ENCODE measurements at places on chromosomes 7 and 10.

GRCh38 chr7:158029509-158029908 lies 558.1 kb downstream of the PTPRN2 start:
- no peak for DNase-seq

DNA sequence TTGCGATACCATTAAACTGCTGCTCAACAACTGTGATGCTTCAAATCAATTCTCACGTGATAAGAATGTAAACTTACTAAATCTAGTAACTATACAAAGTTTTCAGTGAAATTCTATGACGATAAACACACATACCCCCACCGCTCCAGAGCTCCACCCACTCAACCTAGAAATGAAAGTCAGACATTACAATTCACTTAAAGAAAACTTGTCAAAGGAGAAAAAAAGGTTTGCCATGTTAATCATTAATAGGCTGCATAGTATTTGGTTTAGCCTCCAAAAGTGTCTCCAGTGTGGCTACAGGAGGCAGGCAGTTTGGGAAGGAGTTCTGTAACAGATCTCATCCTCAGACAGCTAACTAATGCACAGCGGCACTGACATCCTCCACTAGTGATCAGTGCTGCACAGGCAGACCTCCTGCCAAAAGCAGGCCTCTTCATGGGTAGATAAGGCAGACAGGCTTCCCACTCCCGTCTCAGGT lies 3.1 kb downstream of the HERPUD2 start:
- no peak for DNase-seq

- no peak for DNase-seq
These were observed 96.9 kb upstream of the IL6 start for GRCh38 chr7:22630069-22630468.

- no peak for DNase-seq
These were observed 46.7 kb downstream of the PARD3 start for GRCh38 chr10:34768261-34768971.

GRCh38 chr7:101632641-101633040 lies 3.5 kb upstream of the MYL10 start:
- no peak for DNase-seq

DNA sequence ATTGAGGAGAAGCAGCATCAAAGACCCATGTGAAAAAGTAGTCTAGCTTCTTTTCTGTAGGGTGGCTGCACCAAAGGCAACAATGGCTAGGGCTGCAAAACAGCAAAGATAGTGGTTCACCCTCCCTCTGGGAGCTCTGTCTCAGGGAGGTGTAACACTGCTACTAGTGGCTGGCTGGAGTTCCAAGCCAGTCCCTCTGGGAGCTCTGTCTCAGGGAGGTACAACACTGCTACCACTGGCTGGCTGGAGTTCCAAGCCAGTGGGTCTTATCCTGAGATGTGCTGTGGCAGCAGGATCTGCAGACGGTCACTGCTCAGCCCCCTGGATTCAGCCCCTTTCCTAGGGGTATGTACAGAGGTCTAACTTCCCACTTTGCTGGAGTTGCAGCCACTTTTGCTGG lies 37.9 kb upstream of the TMEM140 start:
- no peak for DNase-seq

- DNase-seq = no peak
These were observed 65.9 kb downstream of the RBM20 start for GRCh38 chr10:110709964-110710587.

- DNase-seq = no peak
These were observed 143.0 kb upstream of the BMPER start for GRCh38 chr7:33762151-33762910.

DNA sequence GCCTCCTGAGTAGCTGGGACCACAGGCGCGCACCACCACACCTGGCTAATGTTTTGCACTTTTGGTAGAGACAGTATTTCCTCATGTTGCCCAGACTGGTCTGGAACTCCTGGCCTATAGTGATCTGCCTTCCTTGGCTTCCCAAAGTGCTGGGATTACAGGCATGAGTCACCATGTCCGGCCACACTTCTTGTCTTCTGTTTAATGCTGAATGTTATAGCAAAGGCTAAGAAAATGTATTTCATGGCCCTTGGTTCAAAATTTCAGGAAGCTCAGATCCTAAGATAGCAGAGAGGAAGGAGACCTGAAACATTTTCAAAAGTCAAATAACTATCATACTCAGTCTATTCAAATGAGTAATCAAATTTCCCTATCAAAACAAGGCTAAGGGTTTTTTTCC lies 229.6 kb downstream of the BAMBI start:
- no peak for DNase-seq

DNA sequence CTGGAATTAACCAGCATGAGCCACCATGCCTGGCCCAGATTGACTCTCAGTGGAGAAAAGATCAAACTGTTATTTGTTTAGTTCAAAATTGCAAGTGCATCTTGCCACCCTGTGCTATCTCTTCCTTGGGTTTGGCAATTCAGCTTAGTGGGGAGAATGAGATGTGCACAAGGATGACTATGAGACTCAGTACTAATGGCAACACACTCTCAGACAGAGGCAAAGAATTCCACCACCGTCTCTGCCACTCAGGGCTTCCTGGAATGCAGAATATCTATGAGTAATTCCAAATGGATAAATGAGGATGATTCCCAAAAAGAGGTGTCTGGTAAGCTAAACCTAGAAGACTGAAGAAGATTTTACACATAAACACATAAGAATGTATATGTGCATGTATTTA lies 525.8 kb downstream of the NRG3 start:
- no peak for DNase-seq

- no peak for DNase-seq
These were observed 75.6 kb upstream of the LRRC4 start for GRCh38 chr7:128106821-128107220.

DNA sequence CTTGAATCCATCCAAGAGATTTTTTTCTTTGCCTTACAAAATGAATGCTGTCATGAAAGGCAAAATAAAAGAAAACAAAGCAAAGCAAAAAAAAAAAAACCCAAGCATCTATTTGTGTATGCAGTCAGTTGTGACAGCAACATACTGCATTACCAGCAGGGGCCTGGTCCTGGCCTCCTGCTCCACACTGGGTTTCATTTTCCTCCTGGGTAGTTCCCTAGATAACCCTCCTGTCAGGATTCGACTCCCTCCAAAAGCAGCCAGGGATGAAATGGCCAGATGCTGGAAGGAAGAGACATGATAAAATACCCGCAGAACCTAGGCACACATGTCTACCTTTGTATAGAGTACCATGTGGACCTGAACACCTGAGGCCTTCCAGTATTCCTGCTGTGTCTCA lies 148.6 kb downstream of the NRCAM start:
- DNase-seq = no peak

GRCh38 chr10:80517416-80518142 lies 20.1 kb upstream of the SH2D4B start:
- DNase-seq = no peak

DNA sequence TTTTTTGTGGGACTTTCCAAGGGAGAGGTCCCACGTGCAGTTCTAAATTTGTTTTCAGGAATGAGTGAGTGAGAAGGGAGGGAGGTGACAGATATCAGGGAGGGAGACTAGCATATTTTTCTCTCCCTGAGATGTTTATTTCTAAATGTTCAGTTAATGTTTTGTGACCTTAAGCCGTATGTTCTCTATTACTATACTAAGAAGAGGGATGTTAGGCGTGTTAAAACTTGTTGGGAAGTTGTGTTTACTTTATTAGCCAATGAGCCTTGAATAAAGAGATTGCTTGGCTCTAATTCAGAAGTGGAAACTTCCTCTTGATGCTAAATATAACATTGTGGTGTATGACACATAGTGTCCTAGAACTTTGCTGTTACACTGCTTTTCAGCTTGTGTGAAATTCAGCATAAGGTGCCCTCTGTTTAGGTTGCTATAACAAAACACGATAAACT lies 37.3 kb downstream of the DNAH11 start:
- DNase-seq = peak; percentile 92

DNA sequence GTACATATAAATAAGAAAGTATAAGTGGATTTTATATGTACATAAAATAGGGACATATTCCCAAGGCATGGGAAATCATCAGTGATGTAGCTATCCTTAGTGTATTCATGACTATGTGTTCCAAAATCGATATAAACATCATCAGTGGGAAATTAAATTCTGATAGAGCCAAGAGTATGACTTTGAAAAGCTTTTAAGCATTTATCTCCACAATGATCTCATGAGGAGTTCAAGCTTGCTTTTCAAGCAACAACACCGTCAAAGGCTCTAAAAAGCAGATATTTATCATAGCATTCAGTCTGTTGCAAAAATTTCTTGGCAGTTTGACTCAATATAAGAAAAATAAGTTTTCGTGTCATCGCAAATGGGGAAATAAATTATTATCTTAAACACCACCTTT lies 14.5 kb upstream of the NEBL start:
- no peak for DNase-seq

- no peak for DNase-seq
These were observed 239.9 kb downstream of the GLI3 start for GRCh38 chr7:41997151-41997550.

DNA sequence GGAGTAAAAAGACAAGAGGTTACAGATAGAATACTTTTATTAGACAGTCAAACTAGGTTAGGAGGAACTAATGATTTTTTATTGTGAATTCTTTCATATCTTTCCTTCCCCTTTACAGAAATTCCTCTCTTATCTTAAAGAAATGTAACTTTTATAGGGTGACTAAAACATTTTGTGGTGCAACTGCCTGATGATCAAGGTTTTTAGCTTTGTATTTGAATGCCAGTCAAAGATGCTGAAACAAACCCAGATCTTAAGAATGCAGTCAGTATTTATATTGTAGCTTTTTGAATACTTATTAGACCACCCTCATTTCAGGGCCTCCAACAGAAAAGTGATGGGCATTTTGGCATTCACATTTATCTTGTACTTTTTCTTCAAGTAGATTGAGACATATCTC lies 27.4 kb downstream of the TAX1BP1 start:
- no peak for DNase-seq

DNA sequence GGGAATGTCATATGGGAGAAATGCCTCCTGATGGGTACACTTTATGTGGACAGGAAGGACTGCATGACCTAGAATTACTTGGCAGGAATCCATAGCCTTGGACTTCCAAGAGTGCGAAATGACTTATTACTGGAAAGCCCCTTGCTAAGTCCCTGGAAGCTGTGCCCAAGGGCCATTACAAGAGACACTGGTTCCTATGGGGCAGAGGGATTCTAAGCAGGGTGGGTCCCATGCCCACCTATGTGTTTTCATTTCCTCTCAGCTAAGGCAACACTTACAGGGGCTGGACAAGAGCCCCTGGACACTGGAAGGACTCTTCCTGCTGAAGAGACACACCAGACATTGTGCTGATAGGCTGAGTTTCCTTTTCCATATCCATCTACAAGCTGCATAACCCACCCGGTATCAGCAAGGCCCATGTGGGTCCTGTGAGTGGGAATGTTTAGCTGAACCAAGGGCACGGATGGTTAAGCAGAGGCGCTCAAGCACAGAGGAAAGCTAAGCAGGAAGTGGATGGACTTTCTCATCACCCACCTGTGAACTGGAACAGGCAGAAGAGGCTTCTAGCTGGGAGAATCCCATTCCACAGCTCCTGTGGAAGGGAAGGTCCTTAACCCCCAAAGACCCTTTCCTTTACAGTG lies 56.2 kb downstream of the XPNPEP1 start:
- no peak for DNase-seq

- DNase-seq = peak; percentile 96
These were observed 307.4 kb upstream of the AOAH start for GRCh38 chr7:37031571-37032257.

DNA sequence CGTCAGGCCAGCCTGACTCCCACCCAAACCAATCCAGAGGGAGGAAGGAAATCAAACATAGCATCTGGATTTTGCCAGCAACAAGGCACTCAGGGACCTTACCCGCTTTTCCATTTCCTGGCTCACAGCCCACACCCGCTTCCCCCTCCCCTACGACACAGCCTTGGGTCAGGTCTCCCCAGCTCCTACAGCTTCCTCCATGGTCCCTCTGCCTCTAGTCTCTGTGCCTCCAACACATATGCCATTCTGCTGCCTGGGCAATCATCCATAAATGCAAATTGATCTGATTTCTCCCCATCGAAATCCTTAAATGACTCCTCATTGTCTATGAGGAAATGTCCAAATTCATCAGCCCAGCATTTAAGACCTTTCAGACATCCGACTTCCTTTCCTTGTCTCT lies 53.2 kb upstream of the CUX1 start:
- DNase-seq = no peak

GRCh38 chr10:112304267-112304859 lies 21.2 kb downstream of the TECTB start:
- no peak for DNase-seq

DNA sequence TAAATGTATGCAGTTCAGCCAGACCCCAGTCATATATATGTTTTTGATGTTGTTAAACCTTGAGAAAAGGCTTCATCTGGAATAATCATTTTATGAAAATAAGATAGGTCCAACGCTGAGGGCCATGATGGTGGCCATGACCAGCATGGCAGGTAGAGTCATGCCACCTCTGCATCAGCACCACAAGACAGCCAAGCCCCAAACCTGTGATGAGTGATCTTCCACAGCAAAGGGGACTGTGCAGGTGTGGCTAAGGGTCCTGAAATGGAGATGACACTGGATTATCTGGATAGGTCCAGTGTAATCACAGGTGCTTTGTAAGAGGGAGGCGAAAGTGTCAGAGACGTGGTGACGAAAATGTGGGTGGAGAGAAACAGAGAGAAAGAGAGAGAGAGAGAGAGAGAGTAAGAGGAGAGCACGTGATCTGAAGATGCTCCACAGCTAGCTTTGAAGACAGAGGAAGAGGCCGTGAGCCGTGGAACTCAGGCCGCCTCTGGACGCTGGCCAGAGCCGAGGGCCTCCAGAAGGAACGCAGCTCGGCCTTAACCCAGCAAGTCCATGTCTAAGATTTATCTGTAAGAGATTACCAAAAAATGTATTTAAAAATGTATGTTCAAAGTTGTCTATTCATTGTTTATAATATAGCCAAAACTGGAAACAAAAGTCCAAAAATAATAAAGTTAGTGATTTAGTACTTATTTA lies 304.4 kb upstream of the SHH start:
- DNase-seq = no peak

DNA sequence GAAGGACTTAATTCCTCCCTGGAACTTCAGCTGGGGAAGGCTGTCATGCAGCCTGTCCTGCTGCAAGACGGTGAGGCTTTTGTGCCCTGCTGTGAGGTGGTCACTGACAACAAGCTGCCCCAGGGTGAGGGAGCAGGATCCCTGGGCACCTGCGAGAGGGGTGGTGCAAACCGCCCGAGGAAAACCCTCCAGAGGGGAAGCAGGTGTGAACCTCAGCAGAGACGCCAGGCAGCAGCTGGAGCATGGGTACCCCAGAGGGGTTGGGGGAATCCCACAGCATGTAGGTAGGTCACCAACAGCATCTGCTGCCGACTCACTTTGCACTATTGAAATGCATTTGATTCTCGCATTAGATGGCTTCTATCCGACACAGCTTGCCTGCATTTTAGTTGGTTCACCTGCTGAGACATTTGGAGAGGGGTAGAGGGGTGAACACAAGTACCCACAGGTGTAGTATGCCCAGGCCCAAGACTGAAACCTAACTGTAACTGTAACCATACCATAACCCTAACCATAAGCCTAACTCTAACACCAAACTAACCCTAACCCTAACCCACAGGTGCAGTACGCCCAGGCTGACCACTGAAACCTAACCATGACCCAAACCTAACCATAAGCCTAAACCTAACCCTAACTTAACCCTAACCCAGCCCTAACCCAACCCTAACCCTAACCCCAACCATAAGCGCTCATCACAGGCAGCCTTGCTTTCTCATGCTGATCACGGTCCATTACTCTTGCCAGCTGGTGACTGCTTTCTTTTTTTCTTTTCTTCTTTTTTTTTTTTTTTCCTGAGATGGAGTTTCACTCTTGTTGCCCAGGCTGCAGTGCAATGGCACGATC lies 85.9 kb downstream of the ELFN1 start:
- no peak for DNase-seq

All from foreskin keratinocyte (primary cell).